ENCODE measurements at places on chromosomes 4 and X.

GRCh38 chr4:178306565-178306964, 864.3 kb upstream of the AGA start:
- no peak for DNase-seq

GRCh38 chr4:173935622-173936405, 347.7 kb downstream of the FBXO8 start:
- no peak for DNase-seq

DNA sequence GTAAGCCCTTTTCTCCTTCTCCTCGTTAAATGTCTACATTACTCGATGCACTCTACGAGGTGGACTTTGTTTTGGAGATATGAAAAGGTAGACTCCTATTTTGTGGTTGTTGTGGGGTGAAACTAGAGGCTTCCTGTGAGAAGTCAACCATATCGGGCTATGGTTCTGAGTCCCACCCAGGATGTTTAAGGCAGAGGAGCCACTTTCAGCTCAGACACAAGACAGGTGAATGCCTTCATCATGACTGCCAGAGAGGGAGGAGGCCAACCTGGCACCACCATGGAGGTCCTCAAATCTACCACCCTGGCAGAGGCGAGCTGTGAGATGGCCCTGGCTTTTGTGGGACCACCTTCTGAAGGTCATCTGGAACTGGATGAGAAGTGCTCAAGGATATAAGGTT, 154.4 kb upstream of the KLF3 start:
- no peak for DNase-seq

GRCh38 chr4:43822621-43823020, 626.0 kb downstream of the KCTD8 start:
- DNase-seq, result no peak

GRCh38 chr4:14920759-14921320, 81.4 kb upstream of the CPEB2 start:
- DNase-seq, result no peak

Data from GF-D8 (cell line).